ENCODE measurements at places on chromosomes 6 and 20.

DNA sequence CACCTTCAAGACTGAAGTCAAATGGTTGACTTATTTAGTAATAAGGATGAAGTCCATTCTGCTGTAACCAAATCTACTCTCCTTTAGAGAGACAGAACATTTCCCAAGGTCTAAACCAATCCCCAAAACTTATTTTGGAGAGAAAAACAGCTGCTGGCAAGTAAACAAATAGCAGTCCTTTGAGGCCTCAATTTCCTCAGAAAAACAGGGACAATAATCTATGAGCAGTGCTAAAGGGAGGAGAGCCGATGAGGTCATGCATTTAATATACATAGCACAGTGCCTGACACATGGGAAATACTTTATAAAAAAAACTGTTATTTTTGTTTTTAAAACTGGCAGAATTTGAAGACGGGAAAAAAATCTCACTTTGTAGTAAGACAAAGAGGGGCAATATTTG, 526.0 kb downstream of the EPM2A start:
- no peaks in the 10 kb centered on the region for H3K4me1 ChIP-seq
- H3K4me3 ChIP-seq: no peak overlapping the region
- no peaks in the 10 kb centered on the region for H3K27me3 ChIP-seq
- H3K36me3 ChIP-seq: no peaks in the 10 kb centered on the region
- H3K27ac ChIP-seq: no peak overlapping the region

DNA sequence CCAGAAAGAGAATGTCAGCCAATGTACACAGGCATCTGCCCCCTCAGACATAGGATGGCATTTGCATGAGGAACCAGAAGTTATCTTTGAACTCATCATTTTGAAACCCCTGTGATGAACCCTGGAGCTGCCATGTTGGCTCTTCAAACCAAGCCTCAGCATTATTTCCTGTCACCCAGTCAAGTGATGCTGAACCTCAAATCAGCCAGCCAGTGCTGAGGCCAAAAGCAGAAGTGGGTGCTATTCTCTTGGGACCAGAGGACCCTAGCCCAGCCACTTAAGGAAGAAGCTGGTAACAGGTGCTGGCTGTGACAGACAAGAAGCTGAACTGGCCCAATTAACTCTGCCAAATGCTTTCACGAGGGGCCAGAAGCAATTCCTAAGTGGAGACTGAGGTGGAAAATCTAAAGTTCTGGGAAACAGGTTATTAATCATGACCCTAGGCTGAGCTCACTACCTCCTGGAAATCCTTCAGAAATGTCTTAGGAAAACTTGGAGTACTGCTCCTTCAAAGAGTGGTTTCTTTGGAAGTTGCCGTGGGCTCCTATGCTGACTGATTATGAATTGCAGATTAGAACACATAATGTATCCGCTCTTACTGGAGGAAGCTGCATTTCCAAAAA, 4.0 kb downstream of the PKIG start:
- H3K4me3 ChIP-seq: no peak overlapping the region
- no peaks in the 10 kb centered on the region for H3K36me3 ChIP-seq
- H3K4me1 ChIP-seq: no peaks in the 10 kb centered on the region
- H3K27me3 ChIP-seq: no peaks in the 10 kb centered on the region

DNA sequence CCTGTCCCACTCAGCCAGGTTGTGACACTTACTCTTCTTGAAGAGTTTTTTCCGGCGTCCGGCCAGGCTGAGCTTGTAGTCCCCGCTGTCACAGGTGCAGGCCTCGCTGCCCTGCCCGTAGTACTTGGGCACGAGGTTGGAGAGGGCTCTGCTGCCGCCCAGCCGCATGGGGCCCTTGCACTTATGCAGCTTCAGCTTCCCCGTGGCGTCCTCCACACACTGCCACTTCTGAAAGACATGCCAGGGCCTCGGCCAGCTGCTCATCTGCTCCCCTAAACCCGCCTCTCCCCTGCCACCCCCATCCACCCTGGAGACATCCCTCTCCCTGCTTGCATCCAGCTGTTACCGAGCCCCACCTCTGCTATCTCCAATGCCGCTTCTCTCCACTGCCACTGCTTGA, 113.1 kb downstream of the SULF2 start:
- no peaks in the 10 kb centered on the region for H3K4me1 ChIP-seq
- no peak overlapping the region for H3K27ac ChIP-seq
- H3K36me3 ChIP-seq: no peaks in the 10 kb centered on the region

- H3K27ac ChIP-seq: no peak overlapping the region
- DNase-seq: peak; percentile 59
- H3K4me1 ChIP-seq: no peaks in the 10 kb centered on the region
- H3K27me3 ChIP-seq: no peaks in the 10 kb centered on the region
- no peak overlapping the region for H3K4me3 ChIP-seq
- peaks cover 11% of the 10 kb centered on the region for H3K36me3 ChIP-seq
These were observed 13.9 kb downstream of the PI16 start for GRCh38 chr6:36968266-36968977.

- no peak overlapping the region for H3K4me3 ChIP-seq
- DNase-seq: no peak
- H3K27ac ChIP-seq: no peak overlapping the region
- H3K27me3 ChIP-seq: no peaks in the 10 kb centered on the region
- H3K36me3 ChIP-seq: no peaks in the 10 kb centered on the region
These were observed 122.0 kb upstream of the NRSN1 start for GRCh38 chr6:24004062-24004461.
